ENCODE measurements at places on chromosomes 4 and X. TPM values are rescaled to one million over a fixed set of nuclear protein-coding genes. Genes with fewer than 3 reads are reported as not detected.

ASB9 gene
- not detected for total RNA-seq

MAGEA10 gene
- total RNA-seq, result not detected

RTL3 gene
- total RNA-seq, result not detected

TMEM35A gene
- total RNA-seq, result not detected

GYG2 gene
- not detected for total RNA-seq

SSX7 gene
- not detected for total RNA-seq

Measured in T-helper 17 cell (primary cell).